CD4-positive, alpha-beta memory T cell (primary cell): ENCODE measurements at places on chromosomes 6 and 20.

GRCh38 chr20:7926767-7927166 lies 13.5 kb downstream of the HAO1 start:
- DNase-seq: no peak

DNA sequence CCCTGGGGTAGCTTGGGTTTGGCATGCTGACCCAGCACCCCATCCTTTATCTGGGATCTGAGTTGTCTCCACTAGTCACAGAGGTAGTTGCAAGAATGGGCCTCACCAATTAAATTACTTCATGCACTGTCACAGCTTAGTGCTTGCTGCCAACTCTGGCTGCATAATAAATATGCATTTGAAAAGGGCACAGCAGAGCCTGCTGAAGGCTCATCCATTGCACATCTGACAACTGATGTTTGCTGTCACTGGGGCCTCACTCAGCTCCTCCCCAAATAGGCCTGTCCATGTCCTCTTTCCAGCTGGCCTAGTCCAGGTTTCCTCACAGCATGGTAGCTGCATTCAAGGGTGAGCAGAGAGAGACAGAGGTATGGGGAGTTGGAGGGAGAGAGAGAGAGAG lies 13.3 kb upstream of the NXT1 start:
- DNase-seq: no peak

DNA sequence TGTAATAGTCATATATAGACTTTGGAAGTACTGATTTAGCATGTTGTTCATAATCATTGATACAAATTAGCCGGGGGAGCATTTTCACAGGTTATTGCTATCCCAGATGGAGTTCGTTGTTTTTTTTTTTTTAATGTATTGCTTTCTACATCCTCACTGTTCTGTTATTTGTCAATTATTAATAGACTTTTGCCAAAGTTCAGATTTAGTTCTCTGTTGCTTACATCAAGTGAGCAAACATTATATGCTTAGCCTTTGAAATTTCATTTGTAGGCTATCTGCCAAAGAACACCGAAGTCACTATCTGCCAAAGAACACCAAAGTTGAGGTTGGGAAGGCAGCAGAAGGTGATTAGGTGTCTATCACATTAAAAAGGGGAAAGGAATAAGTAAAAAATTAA lies at the start of gene HAO1:
Gene HAO1 (minus strand): TSS at position 118 of the 400 bp plus-strand sequence. CDS start 36 bp downstream, at position 82.
- DNase-seq: no peak

GRCh38 chr6:124873066-124873410 lies 89.2 kb upstream of the RNF217 start:
- DNase-seq: no peak

DNA sequence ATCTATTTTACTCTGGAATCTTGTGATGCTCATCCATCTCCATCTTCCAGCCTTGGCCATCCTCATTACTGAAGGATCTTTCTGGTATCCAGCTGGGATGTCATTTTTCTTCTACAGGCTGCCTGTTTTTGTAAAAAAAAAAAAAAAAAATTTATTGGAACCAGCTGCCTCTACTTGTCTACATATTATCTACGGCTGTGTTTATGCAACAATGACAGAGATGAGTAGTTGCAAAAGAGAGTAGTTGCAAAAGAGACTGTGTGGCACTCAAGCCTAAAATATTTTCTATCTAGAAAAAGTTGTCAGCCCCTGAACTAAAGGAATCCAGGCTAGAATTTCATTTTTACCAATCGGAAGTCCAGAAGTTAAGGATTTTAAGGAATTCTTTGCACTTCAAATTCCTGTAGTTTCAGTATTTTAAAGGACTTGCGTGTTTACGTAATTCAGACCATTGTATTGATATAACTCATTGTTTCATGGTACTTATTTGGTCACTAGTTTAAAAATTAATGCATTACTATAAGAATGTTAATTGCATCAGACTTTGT lies 38.6 kb upstream of the PLCG1 start:
- DNase-seq: no peak

- DNase-seq: no peak
Measured at GRCh38 chr6:116564921-116565872, 6.1 kb upstream of the RWDD1 start.

DNA sequence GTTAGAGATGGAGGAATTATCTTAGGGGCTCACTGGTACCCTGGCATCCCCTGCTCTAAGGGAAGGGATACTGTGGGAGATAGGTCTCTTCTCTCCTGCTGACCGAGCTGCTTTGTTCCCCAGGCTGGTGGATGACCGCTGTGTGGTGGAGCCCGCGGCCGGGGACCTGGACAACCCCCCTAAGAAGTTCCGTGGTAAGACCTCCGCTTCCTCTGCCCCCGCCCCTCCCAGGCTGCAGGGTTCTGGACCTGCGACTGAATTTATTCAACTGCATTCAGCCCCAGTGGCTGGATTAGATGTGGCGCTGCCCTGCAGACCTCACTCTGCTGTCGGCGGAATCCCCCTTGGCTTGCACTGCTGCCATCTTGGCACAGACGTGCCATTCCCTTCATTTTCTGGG lies 19.2 kb downstream of the ITPR3 start:
- no peak for DNase-seq

DNA sequence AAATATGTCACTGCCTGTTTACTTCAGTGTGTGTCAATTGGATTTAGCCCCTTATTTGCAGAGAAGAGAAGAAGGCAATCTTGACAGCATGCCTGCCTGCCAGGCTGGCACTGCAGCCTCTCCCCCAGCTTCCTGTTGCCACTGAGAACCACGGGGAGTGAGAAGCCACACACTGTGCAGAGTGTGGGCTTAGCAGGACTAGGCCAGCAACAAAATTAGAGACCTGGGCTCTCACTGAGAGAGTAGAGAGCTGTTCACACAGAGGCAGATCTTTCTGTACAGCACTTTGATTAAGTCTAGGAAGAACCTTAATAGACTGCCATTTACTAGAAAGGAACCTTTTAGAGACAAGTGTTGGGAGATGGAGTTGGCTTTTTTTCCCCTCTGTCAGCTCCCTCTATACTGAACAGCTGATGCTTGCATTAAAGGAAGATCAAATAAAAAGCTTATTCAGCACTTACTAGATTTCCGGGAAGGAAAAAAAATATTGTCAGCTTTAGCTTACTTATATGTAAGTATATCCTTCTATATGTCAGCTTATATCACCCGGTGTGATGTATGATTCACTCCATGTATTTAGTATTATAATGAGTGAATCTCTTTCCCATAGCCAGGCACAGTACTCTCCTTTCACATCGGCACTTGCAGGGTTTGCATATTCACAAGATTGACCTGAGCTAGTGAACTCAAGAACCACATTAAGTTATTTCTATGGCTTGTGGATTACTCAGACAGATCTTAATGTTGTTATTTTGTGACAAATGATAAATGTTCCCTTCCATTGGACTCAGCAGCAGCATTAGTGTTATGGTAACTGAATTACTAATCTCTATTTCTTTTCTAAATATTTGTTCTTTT lies 851.0 kb upstream of the EPHA7 start:
- no peak for DNase-seq

GRCh38 chr20:58268936-58269619 lies 40.4 kb upstream of the RAB22A start:
- DNase-seq: no peak

DNA sequence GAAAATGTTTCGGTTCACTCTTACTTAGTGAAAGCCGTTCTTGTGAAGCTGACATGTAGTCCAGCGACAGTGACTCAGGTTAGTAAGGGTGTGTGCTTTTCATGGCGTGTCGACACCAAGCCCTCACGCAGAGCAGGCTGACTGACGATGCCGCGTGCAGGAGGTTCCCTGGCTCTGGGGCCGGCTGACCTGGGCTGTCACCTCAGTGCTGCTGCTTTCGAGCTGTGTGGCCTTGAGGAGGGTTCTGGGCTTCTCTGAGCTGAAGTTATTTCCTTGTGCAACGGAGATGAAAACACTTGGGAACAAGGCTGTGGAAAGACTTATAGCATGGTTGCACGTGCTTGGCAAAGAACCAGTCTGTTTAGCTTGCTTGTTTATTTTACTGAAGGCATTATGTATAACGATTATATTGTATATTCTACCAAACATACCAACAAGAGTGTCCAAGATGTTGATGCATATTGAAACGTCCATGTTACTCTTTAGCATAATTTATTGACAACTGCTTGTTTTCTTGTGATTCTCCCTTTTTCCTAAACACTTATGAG lies 59.2 kb downstream of the PHACTR3 start:
- no peak for DNase-seq
